HL-60 (cell line): ENCODE measurements at places on chromosomes 2 and 18.

GRCh38 chr2:164810843-164811242 is 30.8 kb downstream of the COBLL1 start:
- no peak for DNase-seq

GRCh38 chr2:30046396-30046795 is 100.4 kb upstream of the YPEL5 start:
- no peak for DNase-seq

DNA sequence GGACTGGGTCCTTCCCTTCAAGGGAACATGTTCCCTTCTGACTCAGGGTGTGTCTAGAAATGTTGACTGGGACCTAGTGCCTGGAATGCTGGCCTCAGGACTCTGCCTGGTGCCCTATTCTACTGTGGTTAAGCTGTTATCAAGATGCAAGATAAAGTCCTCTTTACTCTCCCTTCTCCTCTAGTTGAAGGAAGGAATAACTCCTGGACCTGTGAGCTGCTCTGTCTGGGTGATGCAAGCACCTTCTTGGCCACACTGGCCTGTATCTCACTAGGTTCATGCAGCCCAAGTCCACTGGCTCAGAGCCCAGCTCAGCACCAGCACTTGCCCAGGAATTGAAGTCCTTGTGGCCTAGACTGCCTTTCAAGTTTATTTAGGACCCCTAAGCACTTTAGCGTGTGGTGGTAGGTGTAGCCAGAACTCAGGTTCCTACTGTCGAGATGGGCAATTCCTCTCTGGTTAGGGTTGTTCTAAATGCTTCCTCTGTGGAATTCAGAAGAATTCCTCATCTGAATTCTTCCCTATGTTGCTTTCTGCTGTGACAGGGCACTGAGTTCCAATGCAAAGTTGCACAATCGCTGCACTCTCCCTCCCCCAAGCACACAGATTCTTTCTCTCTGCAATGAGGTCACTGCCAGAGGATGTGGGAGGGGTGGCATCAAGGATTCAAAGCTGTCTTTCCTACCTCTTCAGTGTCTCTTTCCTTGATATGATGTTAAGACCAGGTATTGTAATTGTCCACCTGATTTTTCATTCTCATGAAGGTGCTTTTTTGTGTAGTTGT is 54.7 kb downstream of the VWC2L start:
- DNase-seq, result no peak

GRCh38 chr2:196449083-196449482 is 190.4 kb upstream of the CCDC150 start:
- DNase-seq, result no peak

DNA sequence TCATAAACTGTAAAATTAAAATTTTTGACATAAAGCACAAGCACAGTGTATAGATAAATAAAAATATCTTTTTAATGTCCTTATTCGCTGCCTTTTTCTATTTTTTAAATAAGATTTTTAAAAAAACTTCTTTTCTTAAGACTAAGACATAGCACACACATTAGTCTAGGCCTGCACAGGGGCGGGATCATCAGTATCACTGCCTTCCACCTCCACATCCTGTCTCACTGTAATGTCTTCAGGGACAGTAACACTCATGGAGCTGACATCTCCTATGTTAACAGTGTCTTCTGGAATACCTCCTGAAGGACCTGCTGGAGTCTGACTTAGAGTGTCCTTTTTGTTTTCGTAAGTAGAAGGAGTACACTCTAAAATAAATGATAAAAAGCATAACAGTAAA is 33.0 kb downstream of the VAPA start:
- DNase-seq, result no peak

DNA sequence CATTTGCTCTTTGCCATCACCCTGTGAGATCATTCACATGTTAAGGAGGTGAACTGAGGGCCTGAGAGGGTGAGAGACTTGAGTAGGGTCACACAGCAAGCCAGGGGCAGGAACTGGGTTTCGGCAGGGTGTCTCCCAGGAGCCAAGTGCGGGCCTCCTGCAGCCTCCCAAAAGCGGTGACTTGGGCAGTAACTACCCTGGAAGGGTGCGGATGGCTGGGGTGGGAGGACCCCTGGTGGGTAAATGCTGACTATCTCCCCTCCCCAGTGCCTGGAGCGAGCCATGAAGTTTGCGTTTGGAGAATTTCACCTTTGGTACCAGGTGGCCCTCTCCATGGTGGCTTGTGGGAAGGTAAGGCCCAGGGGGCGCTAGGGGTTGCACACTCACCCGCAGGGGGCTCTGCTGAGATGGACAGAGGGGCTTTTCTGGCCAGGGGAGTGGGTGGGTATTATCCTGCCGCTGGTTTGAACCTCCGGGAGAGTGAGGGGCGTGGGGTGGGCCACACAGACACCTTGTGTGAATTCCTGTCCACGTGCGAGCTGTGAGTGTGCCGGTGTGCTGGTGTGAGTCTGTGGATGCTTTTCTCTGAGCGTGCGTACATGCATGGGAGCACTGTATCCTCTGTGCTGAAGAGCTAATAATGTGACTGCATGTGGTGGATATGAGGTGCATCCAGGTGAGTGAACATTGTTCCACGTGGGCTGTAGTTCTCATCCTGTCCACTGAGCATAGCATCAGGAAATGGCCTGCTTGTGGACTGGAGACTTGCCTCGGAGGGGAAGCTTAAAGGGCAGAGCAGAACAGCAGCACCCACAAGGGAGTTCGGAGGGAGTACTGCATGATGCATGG is 91.0 kb upstream of the MCFD2 start:
- no peak for DNase-seq

DNA sequence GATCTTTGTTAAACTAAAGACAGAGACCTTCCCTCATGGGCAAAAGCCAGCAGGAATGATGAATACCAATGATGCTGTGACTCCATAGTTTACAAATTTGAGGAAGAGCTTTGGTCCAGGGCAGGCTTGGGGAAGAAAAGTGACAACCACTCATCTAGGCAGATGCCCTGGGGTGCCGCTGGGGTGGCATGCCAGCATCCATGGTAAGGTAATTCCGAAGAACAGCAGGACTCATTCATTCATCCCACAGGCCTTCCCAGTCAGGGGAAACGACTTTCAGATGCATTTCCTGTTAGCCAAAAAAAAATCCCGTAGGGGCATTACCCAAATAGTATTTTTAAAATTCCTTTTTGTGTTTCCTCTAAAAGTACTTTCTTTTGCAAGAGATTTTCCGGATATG is 180.7 kb upstream of the SERPINE2 start:
- no peak for DNase-seq

DNA sequence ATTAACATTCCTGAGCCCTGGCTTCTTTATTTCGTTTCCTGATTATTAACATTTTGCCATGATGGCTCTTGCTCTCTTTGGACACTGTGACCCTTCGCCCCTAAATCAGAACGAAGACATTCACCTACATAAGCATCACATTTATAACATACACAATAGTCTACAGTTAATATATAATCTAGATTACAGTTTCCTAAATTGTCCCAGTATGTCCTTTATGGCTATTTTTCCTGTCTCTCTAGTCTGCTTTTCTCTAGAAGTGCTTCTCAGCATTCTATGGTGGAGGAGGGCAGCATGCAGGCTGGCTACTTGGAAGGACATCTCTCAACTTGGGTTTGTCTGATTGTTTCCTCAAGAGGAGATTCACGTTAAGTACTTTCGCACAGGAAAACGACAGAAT is 49.9 kb downstream of the FAM210A start:
- DNase-seq, result no peak
